ENCODE measurements at places on chromosomes 1 and 21.

DNA sequence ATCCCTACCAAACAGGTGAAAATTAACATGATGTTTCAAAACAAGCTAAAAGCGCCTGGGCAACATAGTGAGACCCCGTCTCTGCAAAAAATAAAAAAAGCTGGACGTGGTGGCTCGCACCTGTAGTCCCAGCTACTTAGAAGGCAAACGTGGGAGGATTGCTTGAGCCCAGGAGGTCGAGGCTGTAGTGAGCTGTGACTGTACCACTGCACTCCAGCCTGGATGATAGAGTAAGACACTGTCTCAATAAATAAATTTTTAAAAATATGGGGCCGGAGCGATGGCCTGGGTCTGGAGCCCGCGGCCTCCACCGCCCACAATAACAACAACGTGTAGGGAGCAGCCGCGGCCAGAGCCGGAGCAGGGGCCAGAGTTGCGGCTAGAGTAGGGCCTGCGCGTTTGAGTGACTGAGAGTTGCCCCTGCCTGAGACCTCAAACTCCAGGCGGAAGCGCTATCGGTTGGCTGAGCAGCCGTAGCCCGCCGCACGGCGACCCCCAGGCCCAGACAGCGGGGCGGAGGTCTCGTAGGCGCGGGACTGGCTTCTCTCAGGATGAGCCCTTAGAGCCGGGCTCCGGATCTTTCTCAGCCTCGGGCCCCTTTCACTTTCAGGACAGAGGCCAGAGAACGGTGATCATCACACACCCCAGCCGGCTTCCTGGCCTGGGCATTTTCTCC lies 41.4 kb downstream of the ZMYM1 start:
- DNase-seq, result no peak

- no peak for DNase-seq
These were observed 76.3 kb upstream of the LRRC7 start for GRCh38 chr1:69491416-69491815.

GRCh38 chr1:241485145-241485544 lies 34.4 kb downstream of the FH start:
- no peak for DNase-seq

GRCh38 chr1:46522969-46523320 lies 28.5 kb downstream of the KNCN start:
- DNase-seq, result no peak

DNA sequence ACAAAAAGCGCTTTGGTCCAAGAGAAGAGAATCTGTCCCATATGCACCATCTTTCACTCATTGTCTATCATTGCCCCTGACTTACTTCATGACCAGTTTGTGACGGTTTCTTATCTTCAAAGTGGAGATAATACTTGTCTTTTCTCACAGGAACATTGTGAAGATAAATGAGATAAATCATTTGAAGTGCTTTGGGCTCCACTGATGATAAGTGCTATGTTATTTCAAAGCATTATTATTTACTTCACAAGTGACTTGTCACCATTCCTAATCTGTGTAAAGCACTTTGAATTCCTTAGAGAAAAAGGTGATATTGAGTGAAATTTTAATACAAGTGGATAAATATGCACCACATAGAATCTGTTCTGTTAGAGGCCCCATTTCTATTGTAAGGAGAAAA lies 731.6 kb upstream of the PTBP2 start:
- no peak for DNase-seq

GRCh38 chr1:110185181-110185580 lies 24.9 kb upstream of the KCNC4 start:
- DNase-seq, result peak; percentile 66

GRCh38 chr21:34100790-34101189 lies 27.4 kb downstream of the MRPS6 start:
- DNase-seq, result no peak

GRCh38 chr21:31414263-31415000 lies 70.4 kb upstream of the TIAM1 start:
- DNase-seq, result no peak

DNA sequence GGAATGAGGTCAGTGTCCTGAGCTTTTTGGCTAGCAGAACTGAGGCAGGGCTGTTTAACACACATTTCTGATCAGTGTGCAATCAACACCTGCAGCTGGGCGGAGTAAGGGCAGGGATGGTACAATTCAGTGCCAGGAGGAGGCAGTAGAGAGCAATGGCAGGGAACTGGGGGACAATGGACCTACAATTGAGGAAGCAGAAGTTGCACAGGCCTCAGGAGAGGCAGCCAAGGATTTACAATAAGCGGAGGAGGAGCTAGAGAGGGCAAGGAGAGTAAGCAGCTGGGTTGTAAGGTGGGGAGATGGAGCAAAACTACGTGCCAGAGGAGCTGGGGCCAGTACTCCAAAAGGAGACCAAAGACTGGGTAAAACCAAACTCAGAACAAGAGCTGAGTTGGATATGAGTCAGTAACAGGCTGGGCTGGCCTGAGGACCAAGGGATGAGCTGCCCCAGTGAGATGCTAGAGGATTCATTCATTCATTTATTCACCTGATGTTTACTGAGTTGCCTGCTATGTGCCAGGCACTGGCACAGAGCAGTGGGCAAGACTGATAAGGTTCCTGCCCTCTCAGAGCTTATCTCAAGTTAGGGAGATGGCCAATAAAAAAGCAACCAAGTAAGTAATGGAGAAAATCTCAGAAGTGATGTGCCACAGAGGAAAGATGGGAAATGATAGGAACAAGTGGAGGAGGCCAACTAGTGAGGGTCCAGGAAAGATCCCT lies 10.4 kb upstream of the GALE start:
- DNase-seq, result no peak

GRCh38 chr1:27523337-27524020 lies 33.5 kb upstream of the WASF2 start:
- DNase-seq, result no peak

GRCh38 chr1:70866542-70867264 lies 180.9 kb downstream of the PTGER3 start:
- no peak for DNase-seq

GRCh38 chr1:184805667-184806295 lies 51.1 kb upstream of the EDEM3 start:
- peak; percentile 43 for DNase-seq

DNA sequence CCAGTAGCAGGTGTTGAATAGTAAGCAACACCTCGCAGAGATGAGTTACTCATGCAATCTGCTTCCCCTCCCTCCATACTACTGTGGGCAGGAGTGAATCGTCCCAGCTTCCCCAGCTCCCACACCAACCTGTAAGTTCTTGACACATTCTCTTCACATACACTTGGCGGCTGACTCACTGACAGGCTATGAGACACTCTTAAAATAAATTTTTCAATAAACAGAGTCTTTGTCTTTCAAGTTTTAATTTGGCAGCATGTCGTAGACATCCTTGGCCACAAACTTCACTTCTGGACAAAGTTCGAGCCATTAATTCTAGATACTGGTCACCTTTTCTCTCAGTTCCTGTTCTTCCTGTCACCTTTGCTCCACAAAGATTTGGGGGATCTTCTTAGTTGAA lies 290.7 kb downstream of the TM2D1 start:
- DNase-seq, result no peak

- DNase-seq, result no peak
These were observed 27.6 kb upstream of the BCAS2 start for GRCh38 chr1:114609026-114609425.

DNA sequence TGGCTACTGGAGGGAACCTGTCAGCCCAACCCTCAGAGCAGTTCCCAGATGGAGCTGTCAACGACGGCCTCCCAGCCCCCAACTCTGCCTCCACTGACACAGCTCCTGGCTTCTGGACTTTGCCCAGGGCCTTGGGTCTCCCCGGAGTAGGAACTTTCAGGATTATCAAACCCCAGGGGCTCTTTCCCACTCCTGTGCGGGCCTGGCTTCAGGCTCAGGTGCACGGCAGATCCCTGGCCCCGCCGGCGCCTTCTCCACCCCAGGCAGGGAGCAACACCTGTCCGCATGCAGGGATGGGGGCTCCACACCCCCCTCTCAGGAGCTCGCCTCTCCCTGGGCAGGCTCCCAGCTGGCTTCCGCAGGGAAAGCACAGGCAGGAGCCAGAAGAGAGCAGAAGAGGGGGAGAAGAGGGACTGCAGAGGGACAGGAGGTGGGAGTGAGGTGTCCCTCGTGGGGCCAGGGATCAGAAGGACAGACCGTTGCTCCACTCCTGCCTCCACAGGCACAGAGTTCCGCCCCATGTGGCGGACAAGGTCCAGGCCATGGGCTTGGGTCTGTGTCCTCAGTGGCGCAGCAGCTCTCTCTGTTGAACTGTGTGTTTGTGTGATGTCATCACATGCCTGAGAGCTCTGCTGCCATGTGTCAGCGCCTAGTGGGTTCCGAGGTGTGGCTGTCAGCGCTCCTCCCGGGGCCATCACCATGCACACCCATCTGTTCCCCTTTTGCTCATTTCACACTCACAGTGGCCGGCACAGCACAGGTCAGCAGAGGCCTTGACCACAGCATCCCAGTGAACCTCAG lies 107.7 kb downstream of the PDE9A start:
- no peak for DNase-seq

GRCh38 chr1:232921381-232921780 lies 29.0 kb upstream of the NTPCR start:
- DNase-seq, result no peak

DNA sequence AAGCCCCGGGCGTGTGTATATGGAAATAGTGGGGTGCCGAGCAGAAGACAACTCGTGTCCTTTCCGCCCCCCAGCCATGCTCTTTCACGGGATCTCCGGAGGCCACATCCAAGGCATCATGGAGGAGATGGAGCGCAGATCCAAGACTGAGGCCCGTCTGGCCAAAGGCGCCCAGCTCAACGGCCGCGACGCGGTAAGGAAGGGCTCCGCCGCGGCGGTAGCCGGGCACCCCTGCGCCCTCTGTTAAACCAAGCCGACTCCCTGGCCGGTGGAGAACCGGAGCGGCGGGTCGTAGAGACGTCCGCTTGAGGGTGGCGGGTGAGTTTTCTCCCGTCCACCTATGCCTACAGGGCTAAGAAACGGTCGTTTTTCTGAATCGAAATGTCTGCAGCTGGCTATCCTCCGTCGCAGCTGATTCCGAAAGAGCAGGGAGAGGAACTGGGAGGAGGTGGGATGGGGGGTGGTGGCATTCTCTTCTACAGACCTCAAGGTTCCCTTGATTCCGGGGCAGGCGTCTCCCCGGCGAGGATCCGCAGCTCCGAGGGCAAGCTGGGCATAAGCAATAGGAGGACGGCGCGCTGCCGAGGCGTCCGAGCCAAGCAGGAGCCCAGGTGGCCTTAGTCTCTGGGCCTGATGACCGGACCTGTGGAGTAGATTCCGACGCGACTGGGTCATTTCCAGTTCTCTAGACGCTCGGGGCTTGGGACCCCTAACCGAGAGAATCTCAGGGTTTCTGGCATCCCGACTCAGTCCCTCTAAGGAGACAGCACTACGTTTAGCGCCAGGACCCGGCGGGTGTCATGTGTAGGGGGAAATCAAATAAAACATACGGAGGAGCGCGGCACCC lies 856 bp downstream of the LHX9 start:
- DNase-seq, result no peak

DNA sequence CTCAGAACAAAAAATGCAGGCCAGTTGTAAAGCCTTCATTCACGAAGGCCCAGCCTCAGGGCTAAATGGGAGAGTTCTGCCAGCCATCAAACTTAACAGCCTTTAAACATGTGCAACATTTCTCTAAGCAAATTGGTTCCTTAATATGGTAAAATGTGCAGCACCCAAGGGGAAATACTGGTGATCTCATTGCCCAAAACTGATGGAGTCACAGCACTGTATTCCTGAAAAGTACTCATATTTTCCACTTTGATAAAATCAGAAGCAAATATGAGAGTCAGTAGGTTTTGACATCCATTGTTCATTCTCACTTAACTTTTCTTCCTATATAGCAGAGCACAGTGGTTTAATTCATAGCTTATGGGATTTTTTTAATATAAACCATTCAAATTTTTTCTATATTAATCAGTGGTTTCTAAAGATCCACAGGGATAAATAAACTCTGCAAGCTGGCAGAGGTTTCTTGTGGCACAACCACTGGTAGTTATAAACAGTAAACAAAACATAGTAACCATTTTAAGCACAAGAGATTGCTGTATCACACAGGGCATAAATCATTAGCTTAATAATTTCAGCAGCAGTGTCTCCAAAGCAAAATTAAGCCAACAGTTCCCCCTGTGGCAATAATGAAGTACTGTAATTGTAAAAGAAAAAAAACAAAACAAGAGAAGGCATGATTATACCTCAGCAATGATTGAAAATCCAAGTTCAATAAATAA lies 106.9 kb upstream of the LYPLAL1 start:
- DNase-seq, result no peak

DNA sequence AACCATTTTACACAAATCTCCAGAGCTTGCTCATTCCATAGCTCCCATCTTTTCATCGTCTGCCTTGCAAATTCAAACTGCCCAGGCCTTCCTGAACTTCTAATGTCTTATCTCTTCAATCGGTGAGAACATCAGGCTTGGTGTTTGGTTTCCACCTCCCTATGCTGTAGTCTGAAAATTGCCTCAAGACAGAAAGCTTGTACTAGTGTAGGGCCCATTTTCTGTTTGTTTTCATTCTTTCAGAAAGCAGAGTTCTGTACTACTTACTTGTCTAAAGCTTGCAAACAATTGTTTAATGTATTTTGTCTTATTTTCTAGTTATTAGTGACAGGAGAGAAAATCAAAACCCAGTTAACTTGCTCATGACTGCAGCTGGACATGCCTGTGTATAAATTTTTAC lies 16.8 kb downstream of the HOOK1 start:
- no peak for DNase-seq

DNA sequence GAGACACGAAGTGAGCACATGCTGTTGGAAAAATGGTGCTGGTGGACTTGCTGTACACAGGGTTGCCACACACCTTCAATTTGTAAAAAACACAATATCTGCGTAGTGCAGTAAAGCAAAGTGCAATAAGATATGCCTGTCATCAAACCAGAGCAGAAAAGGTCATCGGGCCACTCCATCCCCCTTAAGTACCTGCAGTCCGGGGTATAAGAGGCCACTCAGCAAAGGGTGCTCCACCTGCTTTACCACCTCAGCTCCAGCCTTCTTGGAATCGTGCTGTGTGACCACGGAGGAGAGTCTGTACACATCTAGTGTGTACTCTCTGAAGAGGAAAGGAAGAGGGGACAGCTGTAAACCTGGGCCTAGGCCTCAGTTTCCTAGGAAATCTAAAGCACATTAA lies 10.9 kb downstream of the YARS1 start:
- peak; percentile 55 for DNase-seq

DNA sequence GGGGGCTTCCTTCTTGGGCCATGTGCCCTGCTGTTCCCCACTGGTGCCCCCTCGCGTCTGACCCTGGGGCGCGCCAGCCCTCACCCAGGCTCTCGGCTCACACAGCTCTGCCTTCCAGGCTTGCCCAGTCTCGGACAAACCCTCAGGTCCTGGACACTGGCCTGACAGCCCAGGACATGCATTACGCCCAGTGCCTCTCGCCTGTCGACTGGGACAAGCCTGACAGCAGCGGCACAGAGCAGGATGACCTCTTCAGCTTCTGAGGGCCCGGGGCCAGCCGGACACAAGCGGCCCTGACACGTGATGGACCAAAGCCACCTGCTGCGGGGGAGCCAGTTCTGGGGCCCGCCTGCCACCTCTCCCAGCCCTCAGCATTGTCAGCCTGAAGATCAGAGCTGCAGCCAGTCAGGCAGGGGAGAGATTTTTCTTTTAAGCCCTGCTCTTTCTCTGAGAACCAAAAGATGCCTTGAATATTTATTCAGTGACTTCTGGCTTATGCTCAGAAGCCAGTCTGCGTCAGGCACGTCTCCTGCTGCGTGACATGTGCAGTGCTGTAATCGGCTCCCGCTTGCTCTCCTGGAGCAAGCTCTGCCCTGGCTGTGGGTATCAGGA lies 23.4 kb downstream of the LDLRAP1 start:
- DNase-seq, result no peak

GRCh38 chr1:160124705-160125478 lies 9.3 kb downstream of the ATP1A2 start:
- DNase-seq, result no peak

Measured in NCI-H2029 (cell line).